ENCODE measurements at places on chromosomes 12 and 14. TPM values are rescaled to one million over a fixed set of nuclear protein-coding genes. Genes with fewer than 3 reads are reported as not detected.

The OASL gene
- 0.78 TPM for polyA plus RNA-seq

The SERPINA6 gene
- not detected for polyA plus RNA-seq

The TAS2R42 gene
- polyA plus RNA-seq: not detected

The KLRG1 gene
- polyA plus RNA-seq: 16.8 TPM

The RABGGTA gene
- 37.9 TPM for polyA plus RNA-seq

The MMP19 gene
- not detected for polyA plus RNA-seq

Data from IgD-negative memory B cell (primary cell).